DMS79 treated with DMSO at 0.1 percent for 48 hours (cell line): ENCODE measurements at places on chromosomes 3 and 15.
A peak's percentile ranks its signal among the peaks of the same experiment; 100 is the strongest.

- DNase-seq = no peak
Measured at GRCh38 chr3:15657016-15657415, 55.5 kb downstream of the BTD start.

DNA sequence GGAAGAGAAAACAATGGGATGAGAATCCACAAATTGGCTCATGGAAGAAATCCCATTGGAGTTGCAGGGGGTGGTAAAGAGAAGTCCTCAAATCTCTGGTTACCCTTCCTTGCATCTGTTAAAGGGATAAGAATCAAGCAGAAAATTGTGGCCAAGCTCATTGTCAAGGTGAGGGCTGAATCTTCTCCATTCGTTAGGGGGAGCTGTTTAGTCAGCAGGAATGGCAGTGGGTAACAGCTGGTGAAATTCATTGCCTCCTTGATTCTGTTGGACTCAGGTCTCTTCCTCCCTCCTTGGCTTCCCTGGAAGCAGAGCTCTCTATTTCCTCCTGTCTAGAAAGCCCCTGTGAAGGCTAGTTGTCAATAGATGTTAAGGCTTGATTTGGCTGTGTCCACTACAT is 343.1 kb upstream of the SEMA6D start:
- DNase-seq = no peak

DNA sequence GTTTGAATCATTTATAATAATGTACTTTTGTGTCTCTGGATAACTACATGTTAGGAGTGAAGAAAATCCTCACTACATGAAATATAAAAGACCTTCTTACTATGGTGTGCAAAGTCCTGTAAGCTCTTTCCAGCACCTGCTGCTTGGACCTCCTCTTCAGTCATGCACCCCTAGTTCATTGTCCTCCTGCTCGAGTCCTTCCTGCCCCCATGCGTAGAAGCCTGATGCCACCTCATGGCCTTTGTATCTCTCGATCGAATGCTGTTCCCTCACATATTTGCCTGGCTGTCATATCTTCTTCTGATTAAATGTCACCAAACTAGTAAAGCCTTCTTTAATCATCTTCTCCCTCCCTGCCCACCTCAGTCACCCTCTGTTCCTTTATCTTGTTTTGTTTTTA is 49.9 kb upstream of the SUCLG2 start:
- DNase-seq = no peak

GRCh38 chr3:133461291-133461690 is 61.4 kb downstream of the BFSP2 start:
- no peak for DNase-seq

DNA sequence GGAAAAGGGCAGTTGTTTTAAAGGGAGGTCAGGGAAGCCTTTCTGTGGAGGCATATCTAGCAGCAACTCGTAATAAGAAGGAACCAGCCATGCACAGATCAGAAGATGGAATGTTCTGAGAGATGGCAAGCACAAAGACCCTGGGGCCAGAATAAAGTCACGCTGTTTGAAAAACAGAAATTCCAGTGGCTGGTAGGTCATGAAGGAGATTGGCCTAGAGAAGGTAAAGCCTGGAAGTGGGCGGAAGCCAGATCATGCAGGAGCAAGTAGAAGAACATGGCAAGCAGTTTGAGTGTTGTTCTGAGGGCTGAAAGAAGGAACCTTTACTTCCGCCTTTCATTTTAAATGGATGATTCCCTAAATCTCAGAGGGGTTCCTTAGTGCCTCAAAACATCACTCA is 208.1 kb upstream of the PPP2R3A start:
- no peak for DNase-seq

- no peak for DNase-seq
Measured at GRCh38 chr3:16455001-16455400, 58.5 kb downstream of the RFTN1 start.

DNA sequence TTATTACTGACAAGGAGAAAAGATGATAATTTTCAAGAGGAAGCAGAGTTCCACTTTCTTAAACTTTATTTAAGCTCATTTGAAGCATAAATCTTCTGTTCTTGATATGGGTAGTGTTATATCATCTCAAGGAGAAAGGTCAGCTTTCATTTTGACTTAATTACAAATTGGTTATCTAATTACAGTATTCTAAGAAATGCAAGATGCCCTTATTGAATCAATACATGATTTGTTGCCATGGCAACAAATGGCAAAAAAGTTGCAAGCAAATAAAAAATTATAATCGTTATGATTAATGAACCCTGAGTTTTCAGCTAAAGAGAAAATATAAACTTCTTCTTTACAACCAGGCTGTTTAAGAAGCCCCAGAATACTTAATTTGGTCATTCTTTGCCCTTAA is 622.7 kb downstream of the RBMS3 start:
- no peak for DNase-seq

DNA sequence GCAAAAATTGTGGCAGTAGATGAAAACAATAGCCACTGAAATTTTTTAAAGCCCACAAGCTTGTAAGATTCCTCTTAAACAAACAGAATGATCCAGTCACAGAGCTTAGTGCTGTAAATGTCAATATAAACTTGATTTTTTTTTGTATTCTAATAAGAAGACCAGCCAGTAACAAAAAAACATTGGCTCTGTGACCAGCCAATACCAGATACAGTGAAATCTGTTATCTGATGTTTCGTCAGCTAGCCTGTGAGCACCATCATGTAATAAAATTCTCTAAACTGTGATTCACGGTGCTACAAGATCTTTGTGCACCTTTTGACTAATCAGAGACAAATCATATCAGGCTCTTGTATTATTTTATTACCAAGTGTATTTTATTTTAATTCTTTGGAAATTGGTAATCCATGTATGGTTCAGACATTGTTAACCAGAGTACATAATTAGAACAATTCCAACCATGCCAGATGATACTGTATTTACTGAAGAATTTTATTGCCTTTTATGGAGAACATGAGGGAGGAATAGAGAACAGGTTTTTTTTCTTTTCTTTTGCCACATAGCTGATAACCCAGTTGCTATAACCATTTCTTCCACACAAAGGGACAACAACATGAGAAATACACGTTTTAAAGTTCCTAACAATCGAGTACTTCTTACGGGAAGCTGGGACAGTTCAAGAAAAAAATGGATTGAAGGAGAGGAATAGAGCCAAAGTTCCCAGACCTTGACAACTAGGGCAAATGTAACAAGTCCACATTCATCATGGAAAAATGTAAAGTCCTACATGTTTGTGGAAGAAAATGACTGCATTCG is 71.9 kb downstream of the FILIP1L start:
- DNase-seq = no peak

- DNase-seq = no peak
Measured at GRCh38 chr3:155326244-155326643, 32.8 kb upstream of the STRIT1 start.

- peak; percentile 82 for DNase-seq
Measured at GRCh38 chr15:72155003-72155621, 36.9 kb downstream of the SENP8 start.

GRCh38 chr3:100708644-100708988 is 678 bp upstream of the TFG start:
- DNase-seq = no peak

- DNase-seq = no peak
Measured at GRCh38 chr15:100887211-100887913, 7.7 kb downstream of the ALDH1A3 start.

- DNase-seq = peak; percentile 24
Measured at GRCh38 chr3:114400371-114400770, 106.5 kb downstream of the TIGIT start.

DNA sequence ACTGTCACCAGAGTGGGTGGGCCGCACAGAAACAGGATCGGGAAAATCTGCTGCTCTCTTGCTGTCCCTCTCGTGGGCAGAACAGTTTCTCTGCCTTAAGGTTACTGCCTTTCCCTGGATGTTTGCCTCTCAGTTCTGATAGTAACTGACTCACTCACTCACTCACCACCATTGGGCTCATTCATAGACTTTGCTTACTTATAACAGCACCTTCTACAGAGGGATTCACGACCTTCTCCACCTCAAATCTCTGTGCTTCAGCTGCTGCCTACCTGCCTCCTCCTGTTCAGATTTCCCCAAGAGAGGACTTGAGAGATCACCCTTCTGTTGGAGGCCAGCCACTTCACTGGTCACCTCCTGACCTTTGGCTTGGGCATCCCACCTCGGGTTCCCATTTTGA is 147.7 kb upstream of the ICE2 start:
- DNase-seq = no peak

GRCh38 chr3:36542186-36542585 is 161.9 kb downstream of the STAC start:
- no peak for DNase-seq

GRCh38 chr3:102905811-102906210 is 471.0 kb downstream of the ZPLD1 start:
- no peak for DNase-seq
